ENCODE measurements at places on chromosomes 4 and X.

DNA sequence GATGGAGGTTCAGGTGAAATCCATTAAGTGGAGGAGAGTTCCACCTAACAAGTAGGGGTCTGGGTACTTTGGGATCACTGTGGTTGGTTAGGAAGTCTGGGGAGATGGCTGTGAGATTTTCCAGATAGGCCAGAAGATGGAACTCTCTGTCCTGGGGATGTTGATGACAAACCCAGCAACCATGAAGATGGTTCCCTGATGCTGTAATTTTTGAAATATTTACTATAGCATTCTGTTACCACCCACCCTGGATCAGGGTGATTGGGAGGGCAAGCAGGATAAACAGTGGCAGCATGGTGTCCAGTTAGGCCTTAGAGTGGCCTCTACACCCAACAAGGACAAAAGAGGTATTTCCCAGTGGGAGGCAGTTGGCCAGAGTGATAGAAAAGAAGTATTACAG lies 15.9 kb upstream of the NELFA start:
- no peak for DNase-seq

- DNase-seq: no peak
Measured at GRCh38 chrX:143634663-143635455, 1.0 kb downstream of the SLITRK4 start.

DNA sequence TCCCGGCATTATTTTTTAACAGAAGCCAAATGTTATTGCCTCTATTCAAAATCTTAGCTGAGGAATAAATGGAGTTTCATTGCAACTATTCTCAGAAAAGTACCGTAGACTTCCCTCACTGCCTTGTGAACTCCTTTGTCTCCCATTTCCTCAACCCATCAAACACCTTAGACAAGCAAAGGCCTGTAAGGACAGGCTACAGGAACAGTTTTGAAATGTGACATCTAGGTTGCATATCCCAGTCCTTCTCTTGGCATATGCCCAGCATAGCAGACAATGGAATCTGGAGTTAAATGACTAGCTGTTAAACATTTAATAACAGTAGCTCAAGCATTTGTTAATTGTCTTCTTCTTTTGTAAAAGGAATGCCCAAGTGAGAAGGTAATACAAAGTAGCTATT lies 1371.7 kb downstream of the STIM2 start:
- no peak for DNase-seq

- DNase-seq: no peak
Measured at GRCh38 chrX:104428231-104428630, 137.8 kb upstream of the IL1RAPL2 start.

DNA sequence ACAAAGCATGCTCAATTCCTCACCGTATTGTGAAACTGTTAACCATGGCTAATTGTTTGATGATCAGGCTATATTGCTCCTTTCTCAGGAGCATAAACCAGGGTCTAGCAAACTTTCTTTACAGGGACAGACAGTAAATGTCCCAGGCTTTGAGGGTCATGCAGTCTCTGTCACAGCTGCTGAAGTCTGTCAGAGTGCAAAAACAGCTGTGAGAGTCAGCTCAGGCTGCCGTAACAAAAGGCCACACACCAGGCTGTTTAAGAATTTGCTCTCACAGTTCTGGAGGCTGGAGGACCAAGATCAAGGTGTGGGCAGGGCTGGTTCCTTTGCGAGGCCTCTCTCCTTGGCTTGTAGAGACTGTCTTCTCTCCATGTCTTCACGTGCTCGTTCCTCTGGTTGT lies 75.6 kb downstream of the GPR143 start:
- DNase-seq: no peak
